ENCODE measurements at places on chromosomes 3 and 15.

GRCh38 chr3:142858043-142858442 is 30.8 kb downstream of the PCOLCE2 start:
- no peak for DNase-seq

DNA sequence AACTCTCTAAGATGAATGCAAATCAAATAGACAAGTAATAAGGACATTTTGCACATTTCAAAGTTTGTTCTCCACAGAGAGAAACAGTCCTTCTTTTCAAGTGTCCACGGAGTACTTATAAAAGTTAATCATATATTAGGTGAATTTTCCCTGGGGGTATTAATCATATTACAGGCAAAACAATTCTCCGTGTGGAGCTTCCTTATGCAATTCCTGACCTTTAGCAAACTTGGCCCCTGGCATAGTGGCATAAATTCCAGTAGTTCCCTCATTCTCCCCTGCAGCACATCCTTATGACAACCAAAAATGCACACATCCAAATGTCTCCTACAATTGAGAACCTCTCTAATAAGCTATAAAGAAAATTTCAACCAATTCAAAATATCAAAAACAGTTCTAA is 34.4 kb downstream of the FSIP1 start:
- DNase-seq = no peak

DNA sequence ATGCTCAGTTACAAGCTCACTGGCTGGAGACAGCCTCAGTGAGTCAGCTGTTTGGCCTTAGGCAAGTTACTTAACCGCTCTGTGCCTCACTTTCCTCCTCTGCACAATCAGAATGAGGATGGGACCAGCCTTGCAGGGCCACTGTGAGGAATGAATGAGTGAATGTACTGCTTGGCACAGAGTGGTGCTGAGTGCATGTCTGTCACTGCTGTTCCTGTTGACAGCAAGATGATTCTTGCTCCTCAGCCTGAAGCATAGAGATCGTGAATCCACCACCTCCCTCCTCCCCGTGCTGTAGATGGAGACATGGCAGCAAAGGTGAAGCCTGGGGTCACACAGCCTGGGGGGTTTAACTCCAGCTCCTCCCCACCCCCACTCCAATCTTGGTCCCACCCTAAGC is 14.6 kb upstream of the GRIP2 start:
- no peak for DNase-seq

GRCh38 chr15:48046813-48047438 is 73.9 kb upstream of the SLC24A5 start:
- DNase-seq = no peak

DNA sequence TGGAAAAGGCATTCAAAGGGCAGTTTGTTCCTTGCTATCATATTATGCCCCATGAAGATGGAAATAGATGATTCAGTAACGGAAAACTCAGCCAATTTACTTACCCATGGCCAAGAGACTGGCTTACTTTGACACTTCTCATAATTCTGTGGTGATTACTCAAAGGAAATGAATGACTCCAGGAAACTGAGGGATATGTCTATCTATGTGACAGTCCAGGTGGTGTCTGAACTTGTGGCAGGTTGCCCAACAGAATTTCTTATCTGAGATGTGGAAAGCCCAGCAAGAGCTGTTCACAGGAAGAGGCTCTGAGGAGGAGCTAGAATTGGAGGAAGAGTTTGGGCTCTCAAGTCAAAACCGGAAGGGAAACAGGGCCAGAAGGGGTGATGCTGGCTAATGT is 91.2 kb downstream of the KCNAB1 start:
- DNase-seq = no peak

GRCh38 chr3:76203578-76203977 is 418.2 kb upstream of the ZNF717 start:
- DNase-seq = no peak

- no peak for DNase-seq
These were observed 40.7 kb upstream of the KIF23 start for GRCh38 chr15:69373406-69373805.

DNA sequence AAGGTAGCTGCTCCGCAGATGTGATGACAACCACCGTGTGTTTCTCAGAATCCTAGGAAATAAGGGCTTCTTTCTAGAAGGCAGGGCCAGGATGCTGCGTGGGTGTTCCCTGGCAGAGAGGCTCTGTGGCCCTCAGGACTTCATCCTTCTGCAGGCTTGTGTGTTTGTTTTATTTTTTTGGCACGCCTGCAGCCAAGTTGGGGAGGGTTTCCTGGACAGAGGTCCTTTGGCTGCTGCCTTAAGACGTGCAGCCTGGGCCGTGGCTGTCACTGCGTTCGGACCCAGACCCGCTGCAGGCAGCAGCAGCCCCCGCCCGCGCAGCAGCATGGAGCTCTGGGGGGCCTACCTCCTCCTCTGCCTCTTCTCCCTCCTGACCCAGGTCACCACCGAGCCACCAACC is at the start of gene CLEC3B:
CLEC3B (plus strand) TSS at position 266 of the 400 bp plus-strand sequence; CDS start at position 326, 60 bp downstream.
- peak; percentile 67 for DNase-seq

DNA sequence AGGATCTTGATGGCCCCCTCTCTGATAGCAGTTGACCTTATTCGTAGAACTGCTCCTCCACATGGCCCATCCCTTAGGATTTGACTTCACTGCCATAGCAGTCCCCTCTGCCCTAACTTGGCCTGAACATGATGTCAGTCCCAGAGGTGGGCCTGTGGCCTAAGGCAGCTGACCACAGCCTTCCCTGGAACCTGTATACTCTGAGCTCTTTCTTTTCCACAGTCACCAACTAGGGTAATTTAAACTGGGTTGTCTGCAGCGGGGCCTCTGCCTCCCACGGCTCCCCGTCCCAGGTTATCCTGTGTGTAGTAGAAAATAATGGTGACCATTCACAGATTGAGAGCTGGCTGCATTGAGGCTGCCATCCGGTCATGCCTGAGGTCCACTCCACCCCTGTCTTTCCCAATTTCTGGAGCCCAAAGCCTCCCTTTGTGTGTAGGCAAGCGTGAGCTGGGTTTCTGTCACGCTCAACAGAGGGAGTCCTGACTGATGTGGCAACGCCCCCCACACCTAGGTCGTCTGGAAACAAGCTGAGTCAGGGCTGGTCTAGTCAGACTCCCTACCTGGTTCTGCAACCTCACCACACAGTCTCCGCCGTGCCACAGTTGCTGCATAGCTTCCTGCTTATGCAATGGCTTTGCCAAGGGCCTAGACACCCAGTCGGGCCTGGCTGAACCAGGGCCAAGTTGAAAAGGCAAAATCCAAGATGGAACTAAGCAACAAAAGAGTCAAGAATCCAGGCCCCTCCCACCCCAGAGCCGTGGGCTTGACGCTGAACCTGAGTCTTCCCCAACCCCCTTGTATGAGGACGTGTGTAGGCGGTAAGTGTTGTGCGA is 284.5 kb downstream of the XXYLT1 start:
- DNase-seq = no peak

DNA sequence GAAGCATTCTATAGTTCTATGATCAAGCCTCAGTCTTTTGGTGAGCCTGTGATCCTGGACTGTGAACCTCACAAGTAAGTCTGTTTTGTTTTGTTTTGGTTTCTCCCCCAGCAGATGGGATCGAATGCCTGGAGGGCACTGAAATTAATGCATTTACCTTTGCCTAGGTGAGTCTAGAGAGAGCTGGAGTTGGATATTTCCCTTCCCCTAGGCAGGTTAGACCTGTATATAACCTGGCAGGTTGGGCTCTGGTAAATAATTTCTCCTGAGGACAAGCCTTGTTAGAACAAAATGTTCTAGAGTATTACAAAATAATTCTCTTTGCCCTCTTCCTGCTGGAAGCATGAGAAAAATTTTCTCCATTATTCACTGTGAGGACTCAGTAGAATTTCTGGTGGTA is 211.9 kb downstream of the TPRG1 start:
- DNase-seq = no peak

DNA sequence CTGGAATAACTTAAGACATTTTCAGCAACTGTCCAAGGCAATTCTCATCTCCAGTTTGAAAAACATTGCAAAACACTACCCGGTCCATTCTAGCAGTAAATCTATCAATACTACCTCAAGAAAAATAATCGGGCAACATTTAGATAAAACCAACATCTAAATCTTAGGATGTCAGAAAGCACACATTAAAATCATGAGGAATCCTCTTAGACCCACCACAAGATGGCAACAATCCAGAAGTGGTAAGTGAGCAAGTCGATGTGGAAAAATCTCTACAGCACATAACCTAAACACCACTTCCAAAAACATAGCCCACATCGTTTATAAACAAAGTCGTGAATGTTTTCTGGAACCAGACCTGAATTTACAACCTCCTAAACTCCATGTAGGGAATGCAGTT is 5.7 kb downstream of the PLCH1 start:
- DNase-seq = peak; percentile 30

DNA sequence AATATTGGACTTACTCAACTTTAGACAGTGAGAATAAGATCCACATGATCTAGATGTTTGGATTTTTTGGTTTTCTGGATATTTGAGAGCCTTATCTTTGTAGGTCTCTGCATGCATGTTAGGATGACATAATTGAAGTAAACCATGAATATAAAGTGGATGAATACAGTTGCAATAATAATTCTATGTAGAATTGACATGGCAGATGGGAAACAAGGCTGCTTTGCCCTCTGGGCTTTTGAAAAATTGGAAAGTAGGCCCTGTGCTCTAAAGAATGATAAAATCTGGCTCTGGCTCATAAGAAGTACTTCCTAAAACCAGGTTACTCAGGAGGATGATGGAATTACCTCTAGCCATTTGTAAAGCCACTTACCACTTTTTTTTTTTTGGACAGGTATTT is 86.9 kb downstream of the ZNF609 start:
- DNase-seq = no peak

DNA sequence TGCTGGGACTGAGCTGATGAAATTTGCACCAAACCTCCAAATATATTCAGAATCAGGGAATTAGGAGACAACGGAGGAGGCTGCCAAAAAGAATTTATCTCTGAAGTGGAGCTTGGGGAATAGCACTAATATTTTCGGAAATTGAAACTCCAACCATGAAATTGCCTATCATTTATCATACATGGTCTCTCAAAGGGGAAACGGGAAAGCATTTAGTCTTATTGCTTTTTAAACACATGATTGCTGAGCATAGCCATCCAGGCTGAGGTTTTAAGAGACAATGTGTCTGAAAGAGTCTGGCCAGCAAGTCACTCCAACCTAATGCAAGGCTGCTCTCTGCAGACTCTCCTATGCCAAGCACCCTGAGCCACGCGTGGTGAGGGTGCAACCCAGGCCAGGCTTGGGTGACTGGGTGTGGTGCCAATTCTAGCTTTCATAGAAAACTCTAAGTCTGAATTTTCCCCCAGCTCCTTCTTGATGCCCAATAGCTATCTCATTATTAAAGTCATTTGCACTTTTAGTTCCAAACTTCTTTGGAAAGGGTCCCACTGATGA is 200.2 kb downstream of the RPLP1 start:
- DNase-seq = peak; percentile 28

GRCh38 chr15:45812200-45812599 is 177.4 kb downstream of the SQOR start:
- DNase-seq = no peak

GRCh38 chr15:58015565-58015964 is 49.9 kb downstream of the ALDH1A2 start:
- DNase-seq = no peak

GRCh38 chr15:40451527-40452158 is 10.9 kb downstream of the BAHD1 start:
- no peak for DNase-seq

DNA sequence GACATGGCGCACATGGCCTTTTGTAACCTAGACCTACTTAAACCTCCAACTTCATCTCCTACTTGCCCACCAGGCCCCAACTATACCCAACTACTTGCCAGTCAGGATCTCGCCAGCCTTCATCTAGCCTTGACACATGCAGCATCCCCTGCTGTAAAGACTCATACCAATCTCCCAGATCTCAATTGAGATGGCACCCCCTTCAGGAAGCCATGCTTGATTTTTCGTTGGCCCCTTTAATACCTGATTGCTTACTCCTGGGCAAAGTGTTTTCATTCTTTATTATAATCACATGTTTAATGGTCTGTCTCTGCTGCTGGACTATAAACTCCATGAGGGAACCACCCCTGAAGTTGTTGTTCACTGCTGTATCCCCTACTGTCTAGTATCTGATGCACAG is 150.8 kb downstream of the SOX2 start:
- DNase-seq = no peak

GRCh38 chr15:63240109-63240508 is 37.3 kb upstream of the APH1B start:
- no peak for DNase-seq

DNA sequence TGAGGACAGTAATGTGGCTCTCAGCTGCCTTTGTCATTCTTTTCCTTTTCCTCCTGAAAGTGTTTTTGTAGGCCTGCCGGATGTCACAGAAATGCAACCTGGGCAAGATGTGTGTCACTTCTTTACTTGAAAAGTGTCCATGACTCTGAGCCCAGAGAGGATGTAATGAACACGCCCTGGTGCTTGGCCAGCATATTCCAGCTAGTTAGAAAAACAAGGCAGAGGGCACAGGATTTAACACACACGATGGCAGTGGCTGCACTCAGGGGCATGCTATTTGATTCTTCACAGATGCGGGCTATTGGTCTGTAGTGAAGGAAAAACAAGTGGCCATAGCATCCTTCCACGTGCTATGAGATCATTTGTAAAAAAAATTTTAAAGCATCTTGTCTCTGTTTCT is 30.3 kb upstream of the PTX3 start:
- DNase-seq = no peak

DNA sequence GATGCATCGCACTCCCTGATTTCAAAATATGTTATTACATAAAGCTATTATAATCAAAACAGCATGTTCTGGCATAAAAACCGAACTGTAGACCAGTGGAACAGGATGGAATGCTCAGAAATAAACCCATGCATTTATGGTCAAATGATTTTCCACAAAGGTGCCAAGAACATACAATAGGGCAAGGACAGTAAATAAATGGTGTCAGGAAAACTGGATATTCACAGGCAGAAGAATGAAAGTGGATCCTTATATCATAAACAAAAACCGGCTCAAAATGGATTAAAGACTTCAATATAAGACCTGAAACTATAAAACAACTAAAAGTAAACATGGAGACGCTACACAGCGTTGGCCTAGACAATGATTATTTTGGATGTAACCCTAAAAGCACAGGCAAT is 22.6 kb downstream of the USP50 start:
- DNase-seq = no peak

- no peak for DNase-seq
These were observed 21.9 kb upstream of the SRPRB start for GRCh38 chr3:133783762-133784161.

- no peak for DNase-seq
These were observed 45.2 kb upstream of the PFN2 start for GRCh38 chr3:150015901-150016300.

DNA sequence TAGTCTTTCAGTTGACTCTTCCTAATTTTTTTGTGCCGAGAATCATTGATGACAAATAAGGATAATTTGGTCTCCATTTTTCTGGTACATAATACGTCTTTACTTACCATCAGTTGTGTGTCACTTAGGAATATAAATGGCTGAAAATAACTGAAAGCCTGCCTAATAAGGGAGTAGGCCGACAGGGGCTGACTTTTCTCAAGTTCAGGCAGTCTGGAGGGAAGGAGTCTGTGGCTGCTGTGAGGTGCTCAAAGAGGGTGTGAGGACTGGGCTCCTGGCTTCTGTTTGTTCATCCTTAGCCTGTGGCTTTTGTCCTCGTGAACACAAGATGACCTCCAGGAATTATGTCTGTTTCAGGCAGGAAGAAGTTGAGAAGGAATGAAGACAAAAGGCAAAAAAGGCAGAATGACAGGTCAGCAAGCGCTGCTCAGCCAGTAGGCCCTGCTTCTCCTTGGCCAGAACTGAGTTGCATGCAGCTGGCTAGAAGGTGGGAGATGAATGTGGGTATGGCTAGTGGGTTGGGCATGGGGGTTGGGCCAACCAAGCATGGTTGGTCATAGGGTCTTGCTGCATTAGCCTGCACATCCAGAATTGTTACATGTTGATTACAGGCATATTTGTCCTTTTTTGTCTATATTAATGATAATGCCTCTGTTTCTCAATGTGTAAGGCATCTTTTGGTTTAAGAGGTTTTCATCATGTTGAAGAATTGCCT is 29.2 kb downstream of the IGF1R start:
- no peak for DNase-seq
